ENCODE measurements at places on chromosomes 16 and 17.
A peak's percentile ranks its signal among the peaks of the same experiment; 100 is the strongest.

GRCh38 chr17:40425741-40426140, 8.0 kb upstream of the TOP2A start:
- DNase-seq = no peak

DNA sequence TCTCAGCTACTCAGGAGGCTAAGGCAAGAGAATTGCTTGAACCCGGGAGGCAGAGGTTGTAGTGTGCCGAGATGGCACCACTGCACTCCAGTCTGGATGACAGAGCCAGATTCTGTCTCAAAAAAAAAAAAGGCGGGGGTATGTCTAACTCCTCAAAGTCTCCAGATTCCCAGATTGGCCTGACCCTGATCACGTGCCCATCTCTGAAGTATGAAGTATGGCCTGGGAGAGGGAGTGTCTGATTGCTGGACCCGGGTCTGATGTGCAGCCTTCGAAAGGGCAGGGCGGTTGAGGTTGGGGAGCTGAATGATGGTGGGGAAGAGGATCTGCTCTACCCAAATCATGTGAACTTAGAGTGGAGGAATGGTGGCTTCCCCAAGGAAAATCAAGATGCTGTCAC, 17.3 kb upstream of the AQP8 start:
- no peak for DNase-seq

DNA sequence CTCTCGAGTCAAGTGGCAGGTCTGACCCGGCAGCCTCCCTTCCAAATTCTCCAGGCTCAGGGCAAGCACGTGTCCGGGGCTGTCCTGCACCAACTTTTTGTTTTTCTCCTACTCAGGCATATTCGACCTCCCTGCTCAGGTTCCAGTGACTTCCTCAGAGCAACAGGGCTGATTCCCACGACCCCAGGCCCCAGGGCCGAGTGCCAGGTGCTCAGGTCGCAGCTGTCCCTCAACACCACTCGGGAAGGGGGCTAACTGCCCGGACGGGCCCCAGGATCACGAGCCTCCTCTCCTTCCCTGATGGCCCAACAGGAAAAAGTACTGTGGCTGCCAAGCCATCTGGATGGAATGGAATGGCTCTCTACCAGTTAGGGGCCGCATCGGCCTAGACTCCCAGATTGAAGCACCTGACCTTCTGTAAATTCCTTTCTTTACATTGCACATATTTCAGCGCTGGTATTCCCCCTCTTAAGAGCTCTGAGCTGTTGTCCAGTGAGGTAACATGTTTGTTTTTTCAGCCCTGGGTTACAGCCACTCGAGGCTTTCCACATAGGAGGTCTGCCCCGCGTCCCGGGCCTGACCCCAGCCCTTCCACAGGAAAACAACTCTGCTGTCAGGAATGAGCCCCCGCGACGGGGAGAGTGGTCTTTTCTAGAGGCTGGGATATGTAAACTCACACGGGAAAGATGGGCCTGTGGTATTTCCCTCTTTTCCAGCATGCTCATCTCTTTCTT, 25.0 kb downstream of the NXN start:
- DNase-seq = no peak

DNA sequence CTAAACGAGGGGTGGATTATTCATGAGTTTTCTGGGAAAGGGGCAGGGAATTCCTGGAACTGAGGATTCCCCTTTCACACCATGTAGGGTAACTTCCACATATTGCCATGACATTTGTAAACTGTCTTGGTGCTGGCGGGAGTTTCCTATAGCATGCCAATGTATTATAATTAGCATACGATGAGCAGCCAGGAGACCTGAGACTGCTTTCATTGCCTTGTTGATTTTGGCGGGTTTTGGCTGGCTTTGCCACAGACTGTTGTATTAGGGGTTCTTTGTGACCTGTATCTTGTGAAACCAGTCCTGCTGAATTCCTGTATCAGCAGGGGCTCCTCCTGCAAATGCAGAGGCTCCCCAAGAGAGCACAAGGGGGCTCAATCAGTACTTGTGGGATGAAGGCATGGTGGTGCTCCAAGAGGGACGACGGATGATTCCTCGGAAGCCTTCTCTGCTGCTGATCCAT, 104.4 kb upstream of the CACNG5 start:
- no peak for DNase-seq

GRCh38 chr16:78606545-78606944, 507.1 kb downstream of the WWOX start:
- peak; percentile 73 for DNase-seq

DNA sequence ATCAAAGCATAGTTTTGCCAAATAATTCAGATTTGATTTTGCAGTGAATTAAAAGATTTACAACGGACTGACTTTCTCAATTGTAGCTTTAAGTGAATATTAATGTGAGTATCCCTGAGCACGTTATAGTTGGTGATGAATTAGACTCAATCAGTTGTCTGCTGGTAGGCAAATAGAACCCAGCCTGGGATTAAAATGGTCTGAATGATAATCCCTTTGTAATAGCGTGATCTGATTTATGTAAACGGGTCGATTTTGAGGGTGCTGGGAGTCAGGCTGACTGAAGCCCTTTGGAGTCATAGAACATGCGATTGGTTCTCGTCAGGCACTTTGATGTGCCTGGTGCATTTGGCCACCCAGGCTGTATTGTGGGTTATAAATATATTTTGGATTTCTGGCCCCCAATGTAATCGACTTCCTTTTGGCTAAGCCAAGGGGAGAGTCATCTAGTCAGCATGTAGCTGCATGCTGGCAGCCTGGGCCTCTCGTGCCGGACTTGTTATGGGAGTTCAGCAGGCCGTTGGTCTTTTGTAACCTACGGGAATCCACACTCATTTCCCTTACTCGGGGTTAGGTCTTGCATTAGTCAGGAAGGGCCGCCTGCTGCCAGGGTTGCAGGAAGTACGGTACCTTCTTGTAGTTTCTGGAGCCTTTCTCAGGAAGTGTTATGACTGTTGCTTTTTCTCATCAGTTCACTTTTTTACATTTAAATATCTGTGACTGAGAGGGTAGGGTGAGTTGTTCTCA, 5.4 kb downstream of the PGS1 start:
- no peak for DNase-seq

DNA sequence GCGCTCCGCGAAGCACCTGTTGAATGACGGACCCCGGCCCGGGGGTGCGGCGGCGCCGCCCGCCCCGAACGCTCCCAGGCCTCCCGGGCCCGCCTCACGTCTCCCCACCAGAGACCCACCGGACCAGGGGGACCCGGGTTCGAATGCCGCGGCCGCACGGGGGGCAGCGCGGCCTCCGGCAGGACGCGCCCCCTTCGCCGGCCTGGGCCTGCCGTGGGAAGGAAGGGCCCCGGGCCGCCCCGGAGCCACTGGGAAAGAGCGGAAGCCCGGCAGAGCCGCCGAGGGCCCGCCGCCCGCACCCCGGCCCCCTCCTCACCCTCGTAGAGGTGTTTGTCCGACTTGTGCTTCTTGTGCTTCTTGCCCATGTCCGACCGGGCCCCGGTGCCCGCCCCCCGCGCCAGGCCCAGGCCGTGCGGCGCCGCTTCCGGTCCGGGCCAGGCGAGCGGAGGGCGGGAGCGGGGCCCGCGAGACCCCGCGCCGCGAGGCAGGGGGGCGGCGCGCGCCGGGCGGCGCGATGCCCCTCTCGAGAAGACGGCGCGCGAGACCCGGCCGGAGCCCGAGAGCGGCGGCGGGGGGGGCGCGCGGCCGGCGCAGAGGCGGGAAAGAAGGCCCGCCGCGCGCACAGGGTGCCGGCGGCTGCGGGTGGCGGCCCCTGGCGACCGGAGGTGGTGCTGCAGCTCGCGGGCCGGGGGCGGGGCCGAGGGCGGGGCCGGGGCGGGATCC, at the start of gene BRD7:
Gene BRD7 (minus strand): TSS at position 579 of the 723 bp plus-strand sequence. CDS start 214 bp downstream, at position 365.
- no peak for DNase-seq

DNA sequence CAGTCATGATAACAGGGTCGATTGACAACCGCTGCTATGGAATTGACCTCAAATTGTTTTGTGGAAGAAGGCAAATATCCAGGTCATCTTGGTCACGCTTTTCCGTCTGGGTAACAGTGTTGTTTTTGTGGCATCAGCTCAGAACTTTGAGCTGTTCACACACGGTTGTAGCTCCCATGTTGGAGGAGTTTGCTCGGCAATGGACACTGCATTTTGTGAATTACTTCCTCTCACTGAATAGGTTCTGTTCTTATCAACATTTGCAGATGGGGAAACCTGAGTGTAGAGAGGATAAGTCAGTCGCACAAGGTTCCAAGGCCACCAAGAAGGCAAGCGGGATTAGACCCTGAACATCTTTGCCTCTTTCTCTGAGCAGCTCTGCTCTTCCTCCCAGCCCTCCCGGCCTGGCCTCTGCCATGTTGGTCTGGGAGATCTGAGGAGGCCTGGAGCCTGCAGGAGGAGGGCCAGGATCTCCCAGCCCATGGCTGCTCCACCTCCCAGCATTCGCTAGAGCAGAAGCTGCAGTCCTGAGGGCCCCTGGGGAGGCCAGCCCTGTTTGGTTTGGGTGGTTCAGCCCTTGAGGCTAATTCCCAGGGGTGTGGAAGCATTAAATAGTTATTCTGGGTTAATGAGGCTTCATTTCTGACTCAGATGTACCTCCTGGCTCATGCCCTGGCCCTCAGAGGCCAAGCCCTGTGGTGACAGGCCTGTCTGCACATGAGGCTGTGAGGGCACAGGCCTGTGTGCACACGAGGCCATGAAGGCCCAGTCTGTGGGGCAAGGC, 154.1 kb upstream of the PLCG2 start:
- no peak for DNase-seq

- DNase-seq = no peak
Measured at GRCh38 chr17:2020721-2021120, 4.4 kb downstream of the RTN4RL1 start.

DNA sequence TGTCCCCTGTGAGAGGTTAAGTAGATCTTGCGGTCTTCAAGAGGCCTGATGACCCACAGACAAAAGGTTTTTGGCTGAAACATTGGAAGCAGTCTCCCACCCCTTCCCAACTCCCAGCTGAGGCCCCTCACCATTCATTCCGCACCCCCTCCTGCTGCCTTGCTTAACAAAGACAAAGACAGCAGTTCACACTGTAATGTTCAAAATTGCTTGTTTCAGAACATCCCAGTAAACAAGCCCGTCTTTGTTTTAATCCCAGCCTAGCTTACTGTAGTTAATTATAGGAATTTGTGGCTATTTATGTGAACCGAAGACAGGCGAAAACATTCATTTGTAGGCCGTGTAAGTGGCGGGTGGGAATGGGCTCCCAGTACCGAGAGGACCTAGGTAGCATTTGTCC, 55.7 kb downstream of the IRX5 start:
- no peak for DNase-seq

- DNase-seq = no peak
Measured at GRCh38 chr17:74369221-74369620, 1.9 kb downstream of the GPR142 start.

- DNase-seq = no peak
Measured at GRCh38 chr16:49618955-49619354, 237.0 kb downstream of the ZNF423 start.

DNA sequence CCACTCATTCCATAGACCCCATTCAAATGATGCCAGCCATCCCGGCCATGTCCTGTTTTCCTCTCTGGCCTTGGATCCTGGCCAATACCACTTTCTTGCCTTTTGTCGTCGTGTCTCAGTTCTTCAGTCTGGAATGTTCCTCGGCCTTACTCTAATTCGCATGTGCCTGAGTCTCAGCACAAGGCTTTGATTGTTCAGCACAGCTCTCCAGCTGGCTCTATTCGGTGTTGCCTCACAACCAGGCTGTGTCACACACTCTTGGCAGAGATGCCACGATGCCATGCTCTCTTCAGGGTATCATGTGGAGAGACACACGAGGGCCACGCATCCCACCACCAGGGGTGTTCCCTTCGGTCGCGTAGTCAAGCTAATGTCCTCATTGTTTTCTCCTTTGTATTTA, 1.8 kb upstream of the VPS4A start:
- DNase-seq = no peak

- DNase-seq = no peak
Measured at GRCh38 chr17:77476498-77476897, 335.7 kb downstream of the SEC14L1 start.

DNA sequence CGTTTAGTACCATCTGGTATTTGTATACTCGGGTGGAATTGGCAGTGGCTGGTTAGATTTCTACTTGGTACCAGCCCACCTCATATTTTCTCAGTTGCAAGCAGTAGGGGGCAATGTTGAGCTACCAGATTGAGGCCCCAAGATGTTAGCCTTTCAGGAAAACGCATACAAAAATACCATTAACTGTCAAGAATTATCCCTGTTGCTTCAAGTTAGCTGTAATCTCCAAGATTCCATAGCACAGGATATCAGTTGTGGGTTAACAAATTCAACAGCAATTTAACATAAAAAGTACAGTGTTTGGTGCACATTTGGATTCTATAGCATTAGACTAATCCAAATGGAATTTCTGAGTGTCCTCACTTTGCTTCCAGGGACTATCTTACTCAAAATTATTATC, 188.2 kb downstream of the FTO start:
- peak; percentile 33 for DNase-seq

GRCh38 chr16:56629531-56629930, 2.9 kb upstream of the MT1M start:
- no peak for DNase-seq

- no peak for DNase-seq
Measured at GRCh38 chr17:72976971-72977770, 115.3 kb downstream of the SLC39A11 start.

DNA sequence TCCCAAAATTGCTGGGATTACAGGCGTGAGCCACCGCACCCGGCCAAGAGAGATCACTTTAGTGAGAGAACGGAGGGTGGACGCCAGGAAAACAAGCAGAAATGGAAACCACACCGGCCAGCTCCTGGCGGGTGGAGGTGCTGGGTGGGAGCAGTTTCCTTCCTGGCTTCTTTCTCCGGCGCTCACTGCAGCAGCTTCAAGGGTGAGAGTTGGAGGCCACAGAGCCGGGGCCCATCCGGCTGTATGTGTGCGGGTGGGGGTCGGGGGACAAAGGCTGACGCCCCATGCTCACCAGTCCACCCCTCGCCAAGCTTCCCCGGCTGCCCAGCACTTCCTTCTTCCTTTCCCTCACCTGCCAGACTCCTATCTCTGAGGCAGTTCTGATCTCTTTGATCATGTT, 13.5 kb upstream of the BHLHA9 start:
- DNase-seq = no peak

DNA sequence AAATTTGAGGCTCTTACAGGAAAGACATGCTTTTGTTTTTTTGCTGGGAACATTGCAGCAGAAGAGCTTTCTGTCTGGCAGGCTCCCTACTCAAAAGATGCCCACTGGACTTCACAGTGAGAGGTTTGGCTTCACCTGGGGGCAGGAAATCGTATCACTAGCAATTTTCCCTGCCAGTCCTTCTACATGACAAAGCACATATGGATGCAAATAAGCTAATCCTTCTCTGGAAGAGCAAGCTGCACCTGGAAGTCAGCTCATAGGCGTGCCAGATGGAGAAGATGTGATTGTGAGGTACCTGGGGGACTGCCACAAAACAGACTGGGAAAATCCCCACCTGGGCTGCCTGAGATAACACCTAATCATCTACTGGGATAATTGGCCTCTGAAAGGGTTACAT, 195.0 kb upstream of the CPHXL start:
- peak; percentile 30 for DNase-seq

- no peak for DNase-seq
Measured at GRCh38 chr17:58335779-58336455, 7.3 kb upstream of the TSPOAP1 start.

GRCh38 chr17:6639586-6640535, 650 bp downstream of the KIAA0753 start:
- no peak for DNase-seq
